Heart left ventricle (tissue), 16 donors: ENCODE measurements at places on chromosomes 5 and 9.

DNA sequence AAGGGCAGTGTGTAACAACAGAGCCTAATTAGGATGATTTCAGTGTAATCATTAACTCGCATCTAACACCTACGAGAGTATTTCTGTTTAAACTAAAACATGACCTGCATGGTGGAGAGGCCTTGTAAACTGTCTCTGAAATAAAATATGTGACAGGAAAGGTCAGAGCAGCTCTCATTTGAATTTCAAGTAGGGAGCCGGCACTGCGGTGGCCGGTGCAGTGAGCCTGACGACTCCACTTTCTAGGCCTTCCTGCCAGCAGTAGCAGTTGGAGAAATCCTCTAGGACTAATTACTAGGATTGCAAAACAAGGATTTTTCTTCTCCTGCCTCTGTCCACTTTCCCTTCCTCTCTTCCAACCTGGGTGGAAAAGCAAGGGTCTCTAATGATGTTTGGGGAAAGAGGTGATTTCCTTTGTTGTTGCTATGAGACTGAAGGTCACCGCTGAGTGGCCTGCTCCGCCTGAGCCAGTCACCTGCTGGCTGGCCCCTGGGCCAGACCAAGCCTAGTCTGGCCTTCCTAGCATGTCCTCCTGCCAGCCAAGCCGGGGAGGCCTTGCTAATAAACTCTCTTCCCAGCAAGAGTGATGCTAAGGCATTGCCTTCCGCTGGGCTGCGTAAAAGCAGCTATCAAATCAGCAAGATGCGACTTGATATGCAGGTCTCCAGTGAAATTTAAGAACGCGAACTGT is 245.7 kb downstream of the PSAT1 start:
- peaks cover 4% of the 10 kb centered on the region for H3K27me3 ChIP-seq
- H3K27ac ChIP-seq = no peak overlapping the region
- no peak for DNase-seq
- H3K4me1 ChIP-seq = no peaks in the 10 kb centered on the region
- no peaks in the 10 kb centered on the region for H3K36me3 ChIP-seq

GRCh38 chr9:119844431-119844830 is 475.2 kb upstream of the BRINP1 start:
- no peaks in the 10 kb centered on the region for H3K4me1 ChIP-seq
- DNase-seq = no peak
- no peaks in the 10 kb centered on the region for H3K36me3 ChIP-seq
- H3K4me3 ChIP-seq = no peak overlapping the region
- H3K27ac ChIP-seq = no peak overlapping the region

DNA sequence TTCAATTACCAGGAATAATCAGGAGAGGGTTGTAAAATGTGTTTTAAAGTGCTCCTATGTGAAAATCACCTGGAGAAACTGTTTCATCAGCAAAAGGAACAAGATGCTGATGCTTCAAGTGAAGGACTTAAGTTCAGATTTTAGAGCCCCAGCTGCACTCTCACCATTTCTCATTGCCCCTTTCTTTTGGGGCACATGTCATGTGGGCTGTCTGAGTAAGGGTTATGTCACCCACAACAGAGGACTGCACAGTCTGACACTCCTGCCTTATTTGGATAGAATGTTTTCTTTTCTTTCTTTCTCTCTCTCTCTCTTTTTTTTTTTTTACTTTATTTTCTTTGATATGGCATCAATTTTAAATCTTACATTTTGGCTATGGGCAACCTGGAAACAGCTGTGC is 204.1 kb upstream of the EFNA5 start:
- no peaks in the 10 kb centered on the region for H3K27me3 ChIP-seq
- no peak for DNase-seq
- H3K4me1 ChIP-seq = no peaks in the 10 kb centered on the region
- no peaks in the 10 kb centered on the region for H3K36me3 ChIP-seq
- no peak overlapping the region for H3K4me3 ChIP-seq
- H3K27ac ChIP-seq = no peak overlapping the region

- no peaks in the 10 kb centered on the region for H3K36me3 ChIP-seq
- no peak overlapping the region for H3K27ac ChIP-seq
- no peak overlapping the region for H3K4me3 ChIP-seq
- H3K4me1 ChIP-seq = no peaks in the 10 kb centered on the region
- no peak for DNase-seq
These were observed 144.4 kb downstream of the KCTD16 start for GRCh38 chr5:144315026-144315425.

GRCh38 chr9:134413112-134413715 is 87.0 kb downstream of the RXRA start:
- H3K4me3 ChIP-seq = no peak overlapping the region
- peaks cover 35% of the 10 kb centered on the region for H3K36me3 ChIP-seq
- no peak for DNase-seq
- no peaks in the 10 kb centered on the region for H3K27me3 ChIP-seq
- H3K4me1 ChIP-seq = peaks cover 71% of the 10 kb centered on the region
- H3K27ac ChIP-seq = peak overlapping the region; percentile 73

DNA sequence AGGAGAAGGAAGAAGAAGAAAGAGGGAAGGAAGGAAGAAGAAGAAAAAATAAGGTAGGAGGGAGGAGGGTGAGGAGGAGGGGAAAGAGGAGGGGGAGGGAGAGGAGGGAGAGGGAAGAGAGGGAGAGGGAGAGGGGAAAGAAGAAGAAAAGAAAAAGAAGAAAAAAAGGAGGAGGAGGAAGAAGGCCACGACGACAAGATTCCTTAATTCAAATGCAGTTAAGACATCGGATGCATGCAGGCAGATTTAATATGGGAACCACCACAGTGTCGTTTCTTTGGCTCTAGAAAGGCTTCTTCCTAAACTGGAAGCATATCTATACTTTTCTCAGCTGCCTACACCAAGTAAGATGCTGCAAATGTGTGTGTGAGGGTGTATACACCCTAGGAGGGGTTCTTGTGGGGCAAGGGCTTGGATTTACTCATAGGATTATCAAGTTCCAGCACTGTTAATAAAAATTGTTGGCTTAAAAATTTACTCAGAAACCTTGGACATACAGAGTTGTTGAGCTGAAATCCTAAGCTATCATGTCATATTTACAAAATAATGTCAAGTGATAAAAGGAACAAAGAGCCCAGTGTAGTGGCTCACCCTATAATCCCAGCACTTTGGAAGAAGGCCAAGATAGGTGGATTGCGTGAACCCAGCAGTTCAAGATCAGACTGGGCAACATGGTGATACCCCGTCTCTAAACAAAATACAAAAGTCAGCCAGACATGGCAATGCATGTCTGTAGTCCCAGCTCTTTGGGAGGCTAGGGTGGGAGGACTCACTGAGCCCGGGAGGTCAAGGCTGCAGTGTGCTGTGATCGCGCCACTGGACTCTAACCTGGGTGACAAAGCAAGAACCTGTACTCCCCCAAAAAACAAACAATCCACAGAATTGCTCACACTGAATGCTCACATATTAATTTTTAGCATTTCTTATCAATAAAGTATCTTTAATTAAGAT is 108.5 kb downstream of the UBAP2 start:
- peaks cover 77% of the 10 kb centered on the region for H3K36me3 ChIP-seq
- no peak overlapping the region for H3K4me3 ChIP-seq
- no peak for DNase-seq
